Sigmoid colon (tissue), 7 donors: ENCODE measurements at places on chromosomes 7 and 10. TPM values are rescaled to one million over a fixed set of nuclear protein-coding genes. Genes with fewer than 3 reads are reported as not detected.

Gene SYT15B
- polyA plus RNA-seq: 0.69 TPM

Gene TRIM73
- polyA plus RNA-seq: 0.92 TPM

Gene TSPAN13
- 65.5 TPM for polyA plus RNA-seq

Gene ITIH5
- 13.3 TPM for polyA plus RNA-seq

Gene FBXW4
- 28.4 TPM for polyA plus RNA-seq

Gene BLNK
- polyA plus RNA-seq: 8.6 TPM

Gene MYL10
- polyA plus RNA-seq: not detected

Gene HOXA10
- polyA plus RNA-seq: 22.2 TPM

Gene DKK1
- not detected for polyA plus RNA-seq

Gene FZD1
- polyA plus RNA-seq: 1.8 TPM

Gene OR6B1
- polyA plus RNA-seq: not detected

Gene FRMD4A
- polyA plus RNA-seq: 3.9 TPM

Gene TMEM60
- polyA plus RNA-seq: 33.0 TPM

Gene TMEM176B
- 151 TPM for polyA plus RNA-seq

Gene SAP25
- polyA plus RNA-seq: 7.2 TPM

Gene PTN
- 5.4 TPM for polyA plus RNA-seq

Gene AKR1C4
- polyA plus RNA-seq: not detected

Gene PRSS58
- not detected for polyA plus RNA-seq

Gene NT5C3A
- polyA plus RNA-seq: 86.5 TPM

Gene BTRC
- polyA plus RNA-seq: 2.4 TPM

Gene DYNC1I1
- 1.2 TPM for polyA plus RNA-seq

Gene ZNF467
- 3.0 TPM for polyA plus RNA-seq

Gene LRRC61
- polyA plus RNA-seq: 18.6 TPM
